Cardiac atrium fibroblast (primary cell): ENCODE measurements at places on chromosomes 2 and 18. TPM values are rescaled to one million over a fixed set of nuclear protein-coding genes. Genes with fewer than 3 reads are reported as not detected.

The GPR45 gene
- total RNA-seq: not detected in 2 replicates

The HAAO gene
- total RNA-seq: not detected in 2 replicates

The PTPN4 gene
- total RNA-seq: 17.2 and 29.6 TPM in 2 replicates

The GPBAR1 gene
- not detected in 2 replicates for total RNA-seq

The PIGN gene
- total RNA-seq: 30.5 and 36.6 TPM in 2 replicates

The FEV gene
- not detected in 2 replicates for total RNA-seq

The CARF gene
- total RNA-seq: 3.7 and 13.5 TPM in 2 replicates

The WIPF1 gene
- total RNA-seq: 6.3 and 7.0 TPM in 2 replicates

The ZC3H8 gene
- total RNA-seq: 3.2 and 3.6 TPM in 2 replicates
